Smooth muscle cell of trachea (primary cell): ENCODE measurements at places on chromosomes 1 and 21. TPM values are rescaled to one million over a fixed set of nuclear protein-coding genes. Genes with fewer than 3 reads are reported as not detected.

POU3F1 gene
- under 0.01 and 0.17 TPM in 2 replicates for total RNA-seq

FAM131C gene
- 0.15 and 0.50 TPM in 2 replicates for total RNA-seq

TAL1 gene
- under 0.01 TPM in 2 replicates for total RNA-seq

CCT8 gene
- total RNA-seq, result 193 and 266 TPM in 2 replicates

AVPR1B gene
- not detected in 2 replicates for total RNA-seq

MYBPHL gene
- not detected in 2 replicates for total RNA-seq

RIMKLA gene
- under 0.01 TPM in 1 of 2 replicates, not detected in the other for total RNA-seq

HSPB7 gene
- total RNA-seq, result 3.3 and 5.0 TPM in 2 replicates

CSMD2 gene
- 2.2 and 5.0 TPM in 2 replicates for total RNA-seq

PLPPR5 gene
- under 0.01 and 0.33 TPM in 2 replicates for total RNA-seq

TRIM33 gene
- 26.3 and 28.1 TPM in 2 replicates for total RNA-seq

COL8A2 gene
- total RNA-seq, result 10.8 and 24.3 TPM in 2 replicates

SKI gene
- total RNA-seq, result 33.3 and 43.2 TPM in 2 replicates

TEX38 gene
- total RNA-seq, result 0.29 TPM in 1 of 2 replicates, not detected in the other
